NCI-H1930 (cell line): ENCODE measurements at places on chromosomes 7 and 10.

GRCh38 chr10:43048301-43049051 lies 28.4 kb upstream of the RET start:
- no peak for DNase-seq

- no peak for DNase-seq
These were observed 307.5 kb downstream of the LRMDA start for GRCh38 chr10:75738924-75739323.

DNA sequence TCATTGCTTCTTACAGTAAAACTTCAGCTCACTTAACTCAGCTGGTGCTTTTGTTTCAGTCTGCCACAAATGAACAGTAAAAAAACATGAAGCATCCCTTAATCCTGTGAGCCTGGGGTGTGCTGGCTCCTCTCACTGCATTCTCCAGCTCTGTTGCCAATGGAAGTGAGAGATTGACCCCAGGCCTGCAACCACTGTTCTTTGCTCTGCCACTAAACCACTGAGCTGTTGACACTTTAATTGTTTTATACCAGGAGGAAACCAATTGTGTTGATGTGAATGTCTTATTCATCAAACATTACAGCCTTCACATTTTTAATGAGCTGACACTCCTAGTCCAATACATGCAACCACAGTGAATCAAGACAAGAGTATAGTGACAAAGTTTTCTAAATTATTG lies 69.4 kb upstream of the FZD1 start:
- DNase-seq, result no peak

DNA sequence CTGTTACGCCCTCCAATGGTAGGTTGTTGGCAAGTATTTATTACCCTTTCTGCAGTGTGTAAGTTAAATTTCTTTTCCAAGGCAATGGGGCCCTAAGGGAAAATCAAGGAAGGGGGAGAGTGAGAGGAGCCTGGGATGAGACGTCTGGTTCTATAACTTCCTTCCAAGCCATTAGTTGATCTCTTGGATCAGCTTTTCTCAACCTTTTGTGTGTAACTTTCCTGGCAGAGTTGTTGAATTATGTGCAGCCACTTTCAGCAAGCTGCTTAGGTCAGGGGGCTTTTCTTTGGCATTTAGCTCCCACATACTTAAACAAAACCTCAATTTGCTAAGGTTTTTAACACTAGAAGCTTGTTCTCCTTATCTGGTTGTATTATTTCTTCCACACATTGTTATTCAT lies 127.1 kb downstream of the NXPH1 start:
- DNase-seq, result no peak

GRCh38 chr7:141559961-141560360 lies 8.8 kb downstream of the AGK start:
- DNase-seq, result no peak

- DNase-seq, result no peak
These were observed 57.6 kb upstream of the ANTXRL start for GRCh38 chr10:46229144-46229563.

GRCh38 chr7:93985101-93985500 lies 19.1 kb downstream of the BET1 start:
- DNase-seq, result no peak
